Inflammatory macrophage treated with lipopolysaccharide for 1 hour (primary cell): ENCODE measurements at places on chromosomes 11 and 22.

DNA sequence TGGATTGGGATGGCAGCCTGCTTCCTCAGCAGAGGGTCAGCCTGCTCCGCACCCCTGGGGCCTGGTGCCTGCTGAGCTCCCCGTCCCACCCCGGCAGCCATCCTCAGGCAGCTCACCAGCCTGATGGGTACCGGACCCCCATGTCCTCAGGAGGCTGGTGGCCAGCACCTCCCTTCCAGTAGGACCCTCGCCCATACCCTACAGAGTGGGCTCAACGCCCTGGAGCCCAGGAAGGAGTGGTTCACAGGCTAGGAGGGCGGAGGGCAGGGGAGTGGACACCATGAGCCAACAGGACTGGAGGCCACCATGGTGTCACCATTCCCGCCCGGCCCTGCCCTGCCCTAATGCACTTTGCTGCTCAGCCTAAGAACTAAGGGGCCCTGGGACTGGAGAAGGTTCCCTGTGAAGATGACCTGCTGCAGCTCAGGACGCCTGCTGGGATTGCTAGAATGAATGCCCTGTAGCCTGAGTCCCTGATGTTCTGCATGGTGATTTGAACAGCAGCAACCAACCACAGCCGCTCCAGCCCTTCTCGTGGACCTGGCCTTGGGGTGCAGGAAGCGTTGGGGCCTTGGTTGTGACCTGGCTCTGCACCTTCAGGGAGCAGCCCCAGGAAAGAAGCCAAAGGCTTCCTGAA, 1080.8 kb downstream of the BRD1 start:
- no peak for DNase-seq

DNA sequence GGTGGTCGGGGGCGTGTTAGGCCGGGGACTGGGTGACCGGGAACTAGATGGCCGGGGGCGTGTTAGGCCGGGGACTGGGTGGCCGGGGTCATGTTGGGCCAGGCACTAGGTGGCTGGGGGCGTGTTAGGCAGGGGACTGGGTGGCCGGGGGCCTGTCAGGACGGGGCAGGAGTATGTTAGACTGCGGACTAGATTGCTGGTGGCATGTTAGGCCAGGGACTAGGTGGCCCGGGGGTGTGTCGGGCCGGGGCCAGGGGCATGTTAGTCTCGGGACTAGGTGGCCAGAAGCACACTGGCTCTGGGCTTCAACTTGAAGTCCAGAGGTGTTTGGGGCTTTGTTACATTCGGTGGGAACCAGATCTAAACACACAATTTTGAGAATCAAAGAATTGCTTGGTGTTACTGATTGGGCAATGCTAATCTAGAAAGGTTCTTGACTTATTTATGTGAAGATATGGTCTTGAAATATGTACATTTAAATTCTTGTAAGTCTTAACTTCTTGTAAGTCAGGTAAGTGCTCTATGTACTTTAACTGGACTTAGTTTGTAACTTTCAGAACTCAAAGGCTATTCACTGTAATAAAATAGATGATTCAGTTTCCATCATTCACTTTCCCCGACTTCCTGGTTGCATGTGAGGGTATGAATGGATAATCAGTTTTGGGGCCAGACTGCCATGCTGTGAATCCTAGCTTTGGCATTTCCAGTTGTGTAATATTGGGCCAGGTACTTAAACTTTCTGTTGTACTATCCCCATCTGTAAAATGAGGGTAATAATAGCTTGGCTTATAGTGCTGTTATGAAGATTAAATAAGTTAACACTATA, 1.1 kb downstream of the EXT2 start:
- no peak for DNase-seq

GRCh38 chr11:7186190-7186589, 65.5 kb upstream of the SYT9 start:
- no peak for DNase-seq

DNA sequence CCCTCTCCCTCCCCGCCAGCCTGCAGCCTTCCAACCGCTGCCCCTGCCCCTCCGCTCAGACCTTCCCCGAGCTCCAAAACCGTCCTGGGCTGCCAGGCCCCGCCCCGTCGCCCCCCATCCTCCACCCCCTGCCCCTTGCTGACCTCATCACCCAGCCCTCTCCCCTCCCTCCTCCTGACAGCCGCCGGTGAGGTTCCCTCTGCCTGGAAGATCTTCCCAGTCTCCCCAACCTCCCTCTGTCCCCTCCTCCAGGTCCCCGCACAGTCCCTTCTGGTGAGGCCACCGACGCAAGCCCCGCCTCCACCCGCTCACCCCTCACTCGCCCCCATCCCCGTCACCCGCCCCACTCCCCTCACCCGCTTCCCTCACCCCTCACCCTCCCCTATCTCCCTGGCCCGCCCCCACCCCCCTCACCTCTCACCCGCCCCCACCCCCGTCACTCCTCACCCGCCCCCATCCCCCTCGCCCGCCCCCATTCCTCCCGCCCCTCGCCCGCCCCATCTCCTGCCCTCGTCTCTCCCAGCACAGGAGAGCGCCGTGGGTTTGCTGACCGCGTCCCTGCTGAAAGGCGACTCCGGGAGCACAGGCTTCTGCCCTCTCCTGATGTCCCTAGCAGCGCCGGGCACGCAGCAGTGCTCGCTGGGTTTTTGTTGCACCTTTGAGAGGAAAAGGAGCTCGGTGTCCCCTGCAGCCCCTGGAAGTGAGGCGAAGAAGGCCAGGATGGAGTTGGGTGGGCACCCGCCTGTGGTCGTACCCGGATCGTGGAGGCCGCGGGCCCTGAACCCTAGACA, 16.4 kb upstream of the UPK3A start:
- DNase-seq = no peak

- no peak for DNase-seq
Observed at GRCh38 chr11:66338276-66339161, 2.3 kb upstream of the RIN1 start.

DNA sequence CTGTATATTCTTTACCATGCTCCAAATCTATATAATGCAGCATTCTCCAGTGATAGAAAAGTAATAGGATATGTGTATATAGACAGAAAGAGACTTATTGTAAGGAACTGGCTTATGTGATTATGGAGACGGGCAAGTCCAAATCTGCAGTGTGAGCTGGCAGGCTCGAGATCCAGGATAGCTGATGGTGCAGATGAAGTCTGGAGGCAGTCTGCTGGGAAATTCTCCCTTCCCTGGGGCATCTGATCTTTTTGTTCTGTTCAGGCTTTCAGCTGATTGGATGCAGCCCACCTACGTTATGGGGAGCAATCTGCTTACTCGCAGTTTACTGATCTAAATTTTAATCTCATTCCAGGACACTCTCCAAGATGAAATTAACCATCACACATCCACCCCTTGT, 73.2 kb downstream of the GRK3 start:
- DNase-seq = no peak

- no peak for DNase-seq
Observed at GRCh38 chr11:3225159-3225758, 6.6 kb upstream of the MRGPRG start.

DNA sequence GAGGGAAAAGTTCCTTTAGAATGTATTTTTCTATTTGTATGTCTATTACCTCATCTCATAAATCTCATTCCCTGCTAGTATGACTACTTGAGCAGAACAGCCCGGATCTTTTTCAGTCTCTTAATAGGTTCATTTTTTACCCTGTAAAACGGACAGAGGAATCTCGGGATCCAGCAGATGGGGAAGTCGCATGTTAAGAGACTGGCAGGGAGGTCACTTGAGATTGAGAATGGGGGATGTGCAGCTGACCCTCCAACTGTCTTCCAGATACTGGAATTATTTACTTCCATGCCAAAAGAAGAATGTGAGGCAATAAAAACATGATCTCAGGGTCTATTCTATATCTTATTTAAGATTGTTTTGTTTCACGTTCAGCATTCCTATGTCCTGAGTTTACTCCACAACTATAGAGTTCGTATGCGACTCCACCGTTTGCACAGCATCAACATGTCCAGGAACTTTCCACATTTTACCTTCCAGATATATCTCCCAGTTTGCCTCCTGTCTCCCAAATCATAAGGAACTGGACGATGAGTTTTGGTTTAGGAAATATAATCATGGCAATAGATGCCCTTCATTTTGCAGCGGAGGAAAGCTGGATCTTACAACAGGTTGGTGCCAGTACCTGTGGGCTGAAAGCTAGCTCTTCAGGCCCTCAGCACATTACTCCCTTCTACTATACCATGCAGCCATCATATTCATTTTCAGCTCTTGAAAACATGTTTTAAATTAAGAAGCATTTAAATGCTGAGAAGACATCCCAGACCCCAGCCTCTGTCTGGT, 181.5 kb downstream of the MAML2 start:
- no peak for DNase-seq

DNA sequence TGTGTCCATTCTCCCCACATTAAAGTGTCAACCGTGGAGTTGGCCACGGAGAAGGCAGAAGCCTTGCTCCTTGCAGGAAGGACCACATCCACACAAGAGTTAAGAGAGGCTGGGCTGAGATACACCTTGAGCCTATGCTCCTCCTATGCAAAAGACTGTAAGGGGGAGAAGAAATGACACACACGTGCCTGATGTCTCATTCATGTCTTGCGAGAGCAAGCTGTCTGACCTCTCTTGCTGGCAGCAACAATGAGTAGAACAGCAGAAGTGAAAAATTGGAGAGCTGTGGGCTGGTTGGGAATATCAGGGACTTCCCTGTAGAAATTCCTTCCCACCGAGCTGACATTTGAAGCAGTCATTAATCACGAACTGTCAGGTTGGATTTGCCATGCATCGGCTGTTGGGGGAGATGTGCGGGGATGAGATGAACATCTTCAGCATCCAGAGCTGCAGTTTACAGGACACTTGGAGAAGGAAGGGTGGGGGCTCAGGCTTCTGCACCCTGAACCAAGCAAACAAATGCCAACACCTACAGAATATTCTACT, 139.3 kb downstream of the MYO18B start:
- no peak for DNase-seq

GRCh38 chr11:8691601-8692000, 9.0 kb downstream of the RPL27A start:
- no peak for DNase-seq

DNA sequence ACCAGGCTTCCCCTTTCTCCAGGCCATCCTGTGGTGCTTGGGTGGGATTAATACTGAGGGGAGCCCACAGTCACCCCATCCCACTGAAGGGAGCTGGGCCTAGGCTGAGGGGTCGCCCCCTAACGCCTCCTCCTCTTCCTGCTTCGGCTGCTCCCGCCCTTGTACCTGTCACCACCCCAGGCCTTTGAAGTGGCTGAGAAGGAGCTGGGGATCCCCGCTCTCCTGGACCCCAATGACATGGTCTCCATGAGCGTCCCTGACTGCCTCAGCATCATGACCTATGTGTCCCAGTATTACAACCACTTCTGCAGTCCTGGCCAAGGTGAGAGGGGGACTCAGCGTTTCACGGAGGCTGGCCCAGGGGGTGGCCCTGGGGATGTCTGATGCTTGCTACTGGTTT, 6.1 kb downstream of the MICALL1 start:
- no peak for DNase-seq

DNA sequence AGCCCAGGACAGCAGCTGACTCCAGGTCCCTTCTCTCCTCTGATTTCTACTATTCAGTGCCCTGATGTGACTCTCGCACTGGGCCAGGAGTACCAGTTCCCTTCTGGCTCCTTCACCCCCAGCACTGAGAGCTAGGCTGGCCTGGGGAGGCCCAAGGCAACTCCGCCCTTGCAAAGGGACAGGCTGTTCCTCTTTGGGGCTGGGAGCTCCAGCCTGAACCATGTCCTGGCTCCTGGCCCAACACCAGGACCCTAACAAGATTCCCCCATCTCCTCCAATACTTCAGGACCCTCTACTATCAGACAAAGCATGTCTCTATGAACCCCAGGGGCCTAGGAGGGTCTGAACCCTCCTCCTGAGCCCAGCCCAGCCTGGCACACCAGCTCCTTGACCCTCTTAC, 12.5 kb downstream of the CREB3L1 start:
- DNase-seq = no peak

GRCh38 chr22:27399161-27399560, 402.4 kb downstream of the MN1 start:
- DNase-seq = no peak
